ENCODE measurements at places on chromosomes 7 and 10.

DNA sequence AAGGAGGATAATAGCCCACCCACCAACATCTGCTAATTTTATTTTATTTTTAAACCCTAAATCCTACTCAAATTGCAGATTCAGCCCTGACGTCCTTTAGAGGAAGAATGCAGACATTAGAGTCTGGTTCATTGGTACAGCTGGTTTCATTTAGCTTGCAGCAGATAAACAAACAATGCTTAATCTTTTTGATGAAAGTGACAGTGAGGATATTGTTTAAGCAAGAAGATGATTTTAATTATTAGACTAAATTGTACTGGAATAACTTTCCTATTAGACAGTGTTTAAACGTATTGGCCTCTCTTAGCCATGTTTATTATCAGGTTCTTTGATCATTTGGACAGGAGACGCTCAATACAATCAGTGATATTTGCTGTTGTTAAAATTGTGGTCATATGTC is 164.8 kb downstream of the CDK14 start:
- H3K27me3 ChIP-seq = no peaks in the 10 kb centered on the region
- no peak overlapping the region for H3K27ac ChIP-seq
- H3K4me1 ChIP-seq = no peaks in the 10 kb centered on the region
- no peaks in the 10 kb centered on the region for H3K36me3 ChIP-seq

- H3K27ac ChIP-seq = no peak overlapping the region
- no peak overlapping the region for H3K4me3 ChIP-seq
- H3K27me3 ChIP-seq = no peaks in the 10 kb centered on the region
- H3K36me3 ChIP-seq = no peaks in the 10 kb centered on the region
- H3K4me1 ChIP-seq = no peaks in the 10 kb centered on the region
These were observed 618.5 kb upstream of the ANKRD30A start for GRCh38 chr10:36506697-36507496.

DNA sequence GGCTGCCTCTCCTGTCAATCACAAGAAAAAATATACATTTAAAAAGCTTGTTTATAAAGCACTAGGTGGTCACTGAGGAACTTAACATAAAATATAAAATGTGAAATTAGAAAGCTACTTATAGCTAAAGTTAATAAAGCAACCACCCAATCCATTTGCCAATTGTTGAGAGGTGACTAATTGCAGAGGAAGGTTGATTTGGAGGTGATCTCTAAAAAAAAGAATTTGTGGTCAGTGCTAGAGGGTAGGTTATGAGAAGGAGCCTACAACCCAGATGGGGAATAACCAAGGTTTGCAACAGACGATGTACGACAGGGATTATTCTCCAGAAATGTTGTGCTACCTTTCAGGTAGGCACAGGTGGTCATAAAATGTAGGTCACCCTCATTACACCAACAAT is 444.2 kb upstream of the C7orf33 start:
- no peak for DNase-seq
- H3K4me3 ChIP-seq = no peak overlapping the region
- H3K36me3 ChIP-seq = no peaks in the 10 kb centered on the region
- H3K27me3 ChIP-seq = peaks cover 9% of the 10 kb centered on the region
- no peaks in the 10 kb centered on the region for H3K4me1 ChIP-seq

GRCh38 chr10:81095238-81095637 is 557.5 kb downstream of the SH2D4B start:
- H3K4me3 ChIP-seq = no peak overlapping the region
- H3K27ac ChIP-seq = no peak overlapping the region
- no peaks in the 10 kb centered on the region for H3K36me3 ChIP-seq
- H3K4me1 ChIP-seq = no peaks in the 10 kb centered on the region
- peaks cover 2% of the 10 kb centered on the region for H3K27me3 ChIP-seq
- no peak for DNase-seq

DNA sequence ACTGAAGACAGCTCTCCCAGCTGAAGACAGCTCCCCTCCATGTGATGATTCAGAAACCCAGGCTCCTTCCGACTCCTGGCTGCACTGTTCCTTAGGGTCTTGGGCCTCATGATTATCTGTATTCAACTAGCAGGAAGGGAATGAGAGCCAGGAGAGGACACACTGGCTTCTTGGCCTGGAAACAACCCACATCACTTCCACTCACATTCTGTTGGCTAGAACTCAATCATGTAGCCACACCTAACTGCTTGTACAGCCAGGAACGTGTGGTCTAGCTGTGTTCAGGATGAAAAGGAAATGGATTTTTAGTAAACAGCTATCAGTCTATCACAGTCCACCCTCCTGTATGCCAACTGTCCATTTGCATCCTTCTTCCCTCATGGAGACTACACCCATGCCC is 30.5 kb upstream of the XPNPEP1 start:
- H3K27ac ChIP-seq = no peak overlapping the region
- no peaks in the 10 kb centered on the region for H3K27me3 ChIP-seq
- H3K36me3 ChIP-seq = no peaks in the 10 kb centered on the region
- H3K4me1 ChIP-seq = peaks cover 2% of the 10 kb centered on the region

DNA sequence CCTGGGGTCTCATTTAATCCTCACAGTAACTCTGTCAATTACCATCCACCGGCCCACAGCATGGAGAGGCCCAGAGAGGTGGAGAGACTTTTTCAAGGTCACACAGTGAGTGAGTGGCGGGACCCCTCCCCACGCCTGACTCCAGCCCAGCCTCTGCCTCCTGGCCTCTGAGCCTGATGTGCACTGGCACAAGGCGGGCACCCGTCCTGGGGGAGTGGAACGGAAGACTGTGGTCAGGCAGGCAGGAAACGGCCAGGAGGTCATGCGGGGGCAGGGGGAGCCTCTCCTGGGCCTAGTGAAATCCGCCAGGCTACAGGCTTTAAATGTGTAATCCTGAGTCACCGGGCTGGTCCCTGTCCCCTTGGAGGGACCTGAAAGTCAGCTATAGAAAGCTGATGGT is 32.2 kb downstream of the ZCCHC24 start:
- no peaks in the 10 kb centered on the region for H3K36me3 ChIP-seq
- H3K4me3 ChIP-seq = no peak overlapping the region

DNA sequence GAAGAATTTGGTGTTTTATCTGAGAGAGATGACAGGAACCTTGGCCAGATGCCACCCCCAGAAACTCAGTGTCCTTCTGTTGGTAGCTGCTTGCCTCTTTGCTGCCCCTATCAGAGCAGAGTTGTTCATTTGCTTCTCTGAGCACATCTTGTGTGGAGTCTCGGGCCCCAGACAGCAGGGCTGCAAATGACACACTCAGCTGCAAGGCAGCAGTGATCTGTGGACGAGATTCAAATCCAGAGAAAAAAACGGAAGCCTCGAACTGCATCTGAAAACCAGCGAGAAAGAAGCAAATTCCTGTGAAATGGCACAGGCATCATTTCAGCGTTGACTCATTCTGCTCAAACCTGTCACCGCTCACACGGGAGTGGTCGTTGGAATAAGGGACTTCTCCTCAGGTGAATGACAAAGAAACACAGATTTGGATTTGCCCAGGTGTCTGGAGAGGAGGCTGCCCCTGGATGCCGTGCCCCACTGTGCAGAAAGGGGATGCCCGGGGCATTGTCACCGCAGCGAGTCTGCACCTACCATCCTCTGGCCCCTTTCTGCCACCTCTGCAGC is 144.7 kb downstream of the PFKFB3 start:
- DNase-seq = peak; percentile 83
- H3K36me3 ChIP-seq = peaks cover 26% of the 10 kb centered on the region
- H3K27ac ChIP-seq = peak overlapping the region; percentile 98
- peak overlapping the region; percentile 65 for H3K4me3 ChIP-seq
- H3K27me3 ChIP-seq = no peaks in the 10 kb centered on the region

- peaks cover 4% of the 10 kb centered on the region for H3K27me3 ChIP-seq
- no peaks in the 10 kb centered on the region for H3K36me3 ChIP-seq
- no peak overlapping the region for H3K27ac ChIP-seq
- peaks cover 10% of the 10 kb centered on the region for H3K4me1 ChIP-seq
- no peak overlapping the region for H3K4me3 ChIP-seq
These were observed 36.0 kb upstream of the ABLIM1 start for GRCh38 chr10:114694062-114694461.

- DNase-seq = no peak
- no peak overlapping the region for H3K27ac ChIP-seq
- peaks cover 5% of the 10 kb centered on the region for H3K4me1 ChIP-seq
- peaks cover 5% of the 10 kb centered on the region for H3K27me3 ChIP-seq
These were observed 295.4 kb downstream of the PRPF18 start for GRCh38 chr10:13882119-13882711.

- DNase-seq = no peak
- H3K27ac ChIP-seq = no peak overlapping the region
- no peaks in the 10 kb centered on the region for H3K36me3 ChIP-seq
- H3K4me1 ChIP-seq = no peaks in the 10 kb centered on the region
- no peak overlapping the region for H3K4me3 ChIP-seq
These were observed 202.8 kb upstream of the SMIM30 start for GRCh38 chr7:113321201-113321600.

- no peak overlapping the region for H3K4me3 ChIP-seq
- H3K36me3 ChIP-seq = no peaks in the 10 kb centered on the region
- DNase-seq = no peak
These were observed 509.5 kb upstream of the CELF2 start for GRCh38 chr10:10508211-10508610.

GRCh38 chr7:159035571-159036073 is 109.0 kb downstream of the VIPR2 start:
- no peak for DNase-seq
- H3K27ac ChIP-seq = no peak overlapping the region

GRCh38 chr7:137647905-137648565 is 198.7 kb downstream of the DGKI start:
- no peak overlapping the region for H3K4me3 ChIP-seq
- no peaks in the 10 kb centered on the region for H3K36me3 ChIP-seq
- H3K27me3 ChIP-seq = peaks cover 7% of the 10 kb centered on the region
- no peak for DNase-seq
- H3K27ac ChIP-seq = no peak overlapping the region

GRCh38 chr10:126670056-126670894 is at the start of gene C10orf90:
Gene C10orf90, minus strand, starts transcription at chr10:126670693. Its CDS starts 213 bp downstream, at chr10:126670480.
- no peak within 1 kb of the TSS for H3K27ac ChIP-seq
- H3K27me3 ChIP-seq = no peaks in the 10 kb centered on the region
- H3K36me3 ChIP-seq = no peaks in the 10 kb centered on the region
- no peak within 1 kb of the TSS for H3K4me3 ChIP-seq
- no peak for DNase-seq

DNA sequence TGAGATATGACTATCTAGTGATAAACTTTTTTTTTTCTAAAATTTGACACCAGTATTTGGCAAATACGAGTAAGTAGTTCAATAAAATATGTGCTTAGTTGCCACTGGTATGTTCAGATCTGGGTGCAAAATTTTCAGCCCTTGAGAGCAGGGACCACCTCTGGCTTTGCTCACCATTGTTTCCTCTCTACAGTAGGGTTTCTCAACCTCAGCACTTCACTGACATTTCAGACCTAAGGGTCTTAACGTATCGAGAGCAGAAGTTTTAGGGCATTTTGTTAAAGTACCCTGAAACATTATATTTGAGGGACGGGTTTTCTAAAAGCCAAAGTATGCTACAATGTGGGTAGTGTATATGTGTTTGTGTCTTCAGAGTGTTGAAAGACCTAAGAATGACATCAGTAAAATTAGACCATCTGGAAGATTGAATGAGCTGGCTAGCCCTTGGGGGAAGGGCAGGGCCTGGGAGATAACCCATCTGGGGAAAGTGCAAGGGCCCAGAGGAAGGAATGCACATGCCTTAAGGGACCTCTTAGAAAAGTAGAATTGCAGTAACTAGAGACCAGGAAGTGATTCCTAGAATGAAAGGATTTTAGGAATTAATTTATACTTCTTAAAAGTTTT is 11.8 kb downstream of the BZW2 start:
- H3K27ac ChIP-seq = no peak overlapping the region
- peaks cover 42% of the 10 kb centered on the region for H3K4me1 ChIP-seq
- no peak overlapping the region for H3K4me3 ChIP-seq
- peaks cover 24% of the 10 kb centered on the region for H3K36me3 ChIP-seq
- no peaks in the 10 kb centered on the region for H3K27me3 ChIP-seq

GRCh38 chr10:63318491-63318890 is 147.3 kb downstream of the JMJD1C start:
- no peak overlapping the region for H3K4me3 ChIP-seq
- no peak for DNase-seq
- H3K4me1 ChIP-seq = no peaks in the 10 kb centered on the region
- peaks cover 7% of the 10 kb centered on the region for H3K36me3 ChIP-seq
- H3K27ac ChIP-seq = no peak overlapping the region

DNA sequence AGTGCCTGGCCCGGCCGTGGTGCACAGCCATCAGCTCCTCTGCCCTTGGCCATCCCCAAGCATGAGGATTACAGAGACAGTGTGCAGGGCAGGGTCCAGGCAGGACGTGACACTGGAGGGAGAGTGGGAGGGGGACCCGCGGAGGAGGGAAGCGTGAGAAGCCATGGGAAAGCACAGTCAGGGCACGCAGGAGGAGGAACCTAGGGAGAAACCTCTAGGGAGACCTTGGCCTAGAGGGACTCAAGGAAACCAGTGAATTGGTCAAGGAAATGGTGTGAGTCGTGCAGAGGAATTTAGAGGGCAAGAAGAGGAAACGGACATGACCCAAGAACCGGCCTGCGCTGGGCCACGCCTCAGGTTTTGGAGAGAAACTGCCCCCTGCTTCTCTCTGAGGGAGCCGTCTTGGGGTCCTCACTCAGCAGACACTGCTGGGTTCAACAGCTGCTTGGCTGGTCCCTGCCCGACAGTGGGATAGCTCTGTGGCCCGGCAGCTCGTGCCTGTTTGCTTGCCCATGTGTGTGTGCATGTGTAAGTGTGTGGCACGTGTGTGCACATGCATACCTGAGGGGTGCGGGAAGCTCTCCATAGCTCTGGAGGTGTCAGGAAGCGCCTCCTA is 3.2 kb downstream of the OPN4 start:
- DNase-seq = no peak
- no peaks in the 10 kb centered on the region for H3K27me3 ChIP-seq
- H3K27ac ChIP-seq = no peak overlapping the region
- H3K4me1 ChIP-seq = no peaks in the 10 kb centered on the region

DNA sequence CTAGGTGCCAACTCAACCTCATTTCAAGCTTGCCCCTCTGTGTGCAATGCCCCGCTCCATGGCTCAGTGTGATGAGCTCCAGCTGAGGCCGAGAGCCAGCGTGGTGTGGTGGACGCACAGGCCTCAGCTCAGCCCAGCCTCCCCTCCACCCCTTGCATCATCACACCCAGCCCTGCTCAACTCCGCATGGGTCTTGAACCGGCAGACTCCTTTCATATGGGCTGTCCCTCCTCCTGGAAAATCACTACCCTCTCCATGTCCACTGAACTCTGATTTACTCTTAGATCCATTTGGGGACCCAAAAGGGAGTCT is 16.6 kb upstream of the SLC18A3 start:
- peaks cover 7% of the 10 kb centered on the region for H3K27me3 ChIP-seq
- DNase-seq = no peak
- no peaks in the 10 kb centered on the region for H3K4me1 ChIP-seq
- no peaks in the 10 kb centered on the region for H3K36me3 ChIP-seq

DNA sequence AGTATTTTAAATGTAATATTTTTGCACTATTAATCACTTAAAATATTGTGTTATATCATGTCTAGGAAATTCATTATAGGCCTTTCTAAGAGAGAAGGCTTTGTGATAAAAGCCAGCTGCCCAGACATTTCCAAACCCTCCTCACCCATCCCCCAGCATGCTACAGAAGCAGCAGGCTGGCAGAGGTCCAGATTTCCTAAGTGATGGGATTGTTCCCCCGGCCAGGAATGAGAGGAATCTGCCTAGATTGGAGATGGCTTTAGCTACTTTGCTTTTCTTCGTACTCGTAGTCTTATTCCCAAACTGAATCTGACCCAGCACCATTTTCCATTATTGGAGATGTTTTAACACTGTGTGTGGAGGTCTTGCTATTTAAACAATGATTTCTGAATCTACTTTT is 29.4 kb downstream of the CDK14 start:
- no peak overlapping the region for H3K27ac ChIP-seq
- H3K36me3 ChIP-seq = no peaks in the 10 kb centered on the region
- no peaks in the 10 kb centered on the region for H3K4me1 ChIP-seq

All from activated CD4-positive, alpha-beta T cell treated with anti-CD3 and anti-CD28 coated beads for 36 hours (primary cell).